ENCODE measurements at places on chromosomes 4 and X.

DNA sequence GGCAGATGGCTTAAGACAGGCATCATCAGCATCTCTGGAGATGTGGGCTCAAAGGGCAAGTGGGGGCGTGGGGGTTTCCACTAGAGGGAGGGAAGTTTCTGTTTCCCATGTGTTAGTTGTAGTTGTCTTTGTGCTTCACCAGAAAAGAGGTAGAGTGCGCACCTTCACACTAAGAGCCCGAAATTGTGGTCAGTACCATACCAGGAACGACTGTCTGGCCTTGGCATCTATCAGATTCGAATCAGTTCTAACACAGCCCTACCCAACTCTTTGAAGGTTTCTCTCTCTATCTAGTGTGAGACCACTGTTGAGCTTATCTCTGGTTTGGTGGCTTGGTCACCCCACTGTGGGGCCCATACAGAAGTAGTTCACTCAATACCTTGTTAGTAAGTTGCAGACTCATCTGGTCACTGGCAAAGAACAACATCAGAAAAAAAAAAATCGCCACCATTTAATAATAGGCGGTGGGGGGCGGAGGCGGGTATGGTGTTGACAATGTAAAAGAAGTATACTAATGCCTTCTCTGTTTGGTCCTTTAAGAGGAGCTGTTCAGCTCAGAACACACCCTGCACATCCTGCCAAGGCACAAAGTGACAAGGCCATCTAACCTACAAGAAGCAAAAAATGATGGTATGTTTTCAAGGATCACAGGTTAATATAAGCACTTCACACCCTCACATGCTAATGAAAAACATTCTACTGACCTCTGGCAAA lies 71.1 kb downstream of the NYX start:
- DNase-seq: no peak

DNA sequence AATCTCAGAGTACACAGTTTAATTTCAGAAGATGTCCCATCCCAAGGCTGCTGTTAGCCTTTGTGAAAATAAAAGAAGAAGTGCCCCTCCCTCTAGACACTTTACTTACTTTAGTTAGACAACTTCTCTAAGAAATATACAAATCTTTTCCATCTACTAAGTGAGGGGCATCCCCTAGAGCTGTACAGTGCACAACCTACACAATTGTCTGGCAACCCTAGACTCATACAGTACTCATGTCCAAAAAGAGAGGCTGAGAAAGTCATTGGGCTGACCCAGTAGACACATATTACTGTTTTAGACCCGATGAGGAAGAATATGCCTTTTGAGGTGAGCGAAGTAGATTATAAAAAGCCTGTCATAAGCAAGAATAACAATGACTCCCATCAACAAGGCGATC lies 297.6 kb downstream of the IDS start:
- no peak for DNase-seq

GRCh38 chrX:133085785-133086184 lies 11.1 kb downstream of the USP26 start:
- DNase-seq: no peak

DNA sequence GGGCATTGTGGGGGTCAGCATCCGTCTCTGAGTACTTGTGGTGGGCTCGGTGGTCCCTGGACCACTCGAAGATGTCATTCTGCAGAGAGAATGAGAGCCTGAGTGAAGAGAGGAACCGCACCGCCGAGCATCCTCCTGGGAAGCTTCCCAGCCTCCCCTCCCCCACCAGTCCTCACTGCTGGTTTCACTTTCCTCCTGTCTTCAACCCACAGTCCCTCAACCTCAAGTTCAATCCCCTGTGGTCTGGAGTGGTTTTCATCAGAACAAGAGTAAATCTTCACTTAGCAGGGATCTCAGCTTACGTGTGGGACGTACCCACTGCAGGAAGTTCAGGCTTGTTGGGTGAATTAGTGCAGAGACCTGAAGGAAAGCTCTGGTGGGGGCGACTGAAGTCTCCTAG lies 117.8 kb downstream of the SCD5 start:
- no peak for DNase-seq

GRCh38 chr4:76902233-76902890 lies 4.4 kb upstream of the SOWAHB start:
- DNase-seq: no peak

- DNase-seq: no peak
These were observed 532 bp downstream of the ZNF827 start for GRCh38 chr4:145937971-145938611.

- no peak for DNase-seq
These were observed 868.0 kb downstream of the RPA4 start for GRCh38 chrX:97751735-97752134.

Measured in dermis microvascular lymphatic vessel endothelial cell (primary cell).